ENCODE measurements at places on chromosomes 13 and 19. TPM values are rescaled to one million over a fixed set of nuclear protein-coding genes. Genes with fewer than 3 reads are reported as not detected.
A peak's percentile ranks its signal among the peaks of the same experiment; 100 is the strongest.

DNA sequence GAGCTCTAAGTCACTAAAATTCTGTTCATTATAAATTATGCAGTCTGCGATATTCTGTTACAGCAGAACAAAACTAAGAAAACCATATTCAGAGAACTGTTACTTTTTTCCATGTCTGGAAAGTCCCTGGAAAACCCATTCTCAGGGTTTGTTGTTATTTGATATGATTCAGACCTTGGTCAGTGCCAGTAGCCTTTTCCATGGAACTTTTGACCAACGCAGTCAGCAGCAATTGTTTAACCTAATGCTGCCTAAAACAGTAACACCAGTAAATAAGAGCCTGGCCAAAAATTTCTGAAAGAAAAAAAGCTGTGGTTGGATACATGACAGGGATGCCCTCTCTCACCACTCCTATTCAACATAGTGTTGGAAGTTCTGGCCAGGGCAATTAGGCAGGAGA lies 402.7 kb downstream of the TBC1D4 start:
- DNase-seq, result no peak

GRCh38 chr13:49097374-49097773 lies 121.7 kb downstream of the FNDC3A start:
- no peak for DNase-seq

The RASIP1 gene
- polyA plus RNA-seq, result 0.22 TPM

The ZNF302 gene
- 13.9 TPM for polyA plus RNA-seq

- DNase-seq, result peak; percentile 96
Observed at GRCh38 chr19:10416380-10417257, 3.7 kb upstream of the PDE4A start.

DNA sequence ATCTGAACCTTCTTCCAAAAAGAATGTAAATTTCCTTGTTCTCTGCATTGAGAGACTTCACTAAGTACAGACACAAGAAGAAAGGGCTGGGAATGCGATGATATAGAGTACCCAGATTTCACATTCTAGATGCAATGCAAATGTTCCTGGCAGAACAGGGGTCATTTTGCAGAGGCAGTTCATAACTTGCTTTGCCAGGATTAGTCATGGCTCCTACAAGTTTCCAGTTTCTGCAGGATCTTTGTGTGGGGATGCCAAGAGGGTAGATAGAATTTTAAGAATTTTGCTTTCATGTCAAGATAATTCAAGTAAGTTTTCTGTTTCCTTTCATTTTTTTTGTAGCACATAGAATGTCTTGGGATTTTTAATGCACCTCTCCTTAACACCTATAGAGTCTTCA lies 181.2 kb downstream of the FGF9 start:
- DNase-seq, result no peak

DNA sequence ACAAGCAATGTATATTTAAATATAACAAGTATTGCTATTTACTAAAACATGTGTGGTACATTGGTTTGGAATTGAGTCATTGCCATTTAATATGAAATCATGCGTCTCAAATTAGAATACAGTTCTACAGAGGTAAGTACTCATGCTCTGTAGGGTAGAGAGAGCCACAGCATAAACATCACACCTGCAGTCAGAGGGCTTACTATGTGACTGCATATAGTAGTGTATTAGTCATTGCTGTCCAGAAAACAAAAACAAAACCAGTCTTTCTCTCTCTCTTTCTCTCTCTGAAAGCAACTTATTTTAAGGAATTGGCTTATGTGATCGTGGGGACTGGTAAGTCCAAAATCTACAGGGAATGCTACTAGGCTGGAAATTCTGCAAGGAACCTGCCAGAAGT lies 370.3 kb downstream of the GPC5 start:
- DNase-seq, result no peak

DNA sequence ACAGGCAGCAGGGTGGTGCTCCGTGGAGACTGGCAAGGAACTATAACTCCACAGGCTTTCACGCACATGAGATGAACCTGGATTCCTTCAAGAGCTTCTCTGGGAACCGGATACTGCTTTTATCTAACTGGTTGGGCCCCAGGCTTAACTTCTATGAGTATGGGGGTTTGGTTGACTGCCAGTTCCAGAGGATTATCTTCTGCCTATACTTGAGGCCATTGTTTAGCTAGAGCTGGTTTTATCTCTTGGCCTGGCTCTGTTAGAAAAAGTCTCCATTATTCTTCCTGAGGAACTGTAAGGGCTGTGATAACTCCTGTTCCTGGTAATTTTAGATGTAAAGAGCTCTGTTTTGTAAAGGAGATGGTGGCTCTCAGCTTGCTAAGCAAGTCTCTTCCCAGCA lies 40.9 kb downstream of the ZNF846 start:
- no peak for DNase-seq

DNA sequence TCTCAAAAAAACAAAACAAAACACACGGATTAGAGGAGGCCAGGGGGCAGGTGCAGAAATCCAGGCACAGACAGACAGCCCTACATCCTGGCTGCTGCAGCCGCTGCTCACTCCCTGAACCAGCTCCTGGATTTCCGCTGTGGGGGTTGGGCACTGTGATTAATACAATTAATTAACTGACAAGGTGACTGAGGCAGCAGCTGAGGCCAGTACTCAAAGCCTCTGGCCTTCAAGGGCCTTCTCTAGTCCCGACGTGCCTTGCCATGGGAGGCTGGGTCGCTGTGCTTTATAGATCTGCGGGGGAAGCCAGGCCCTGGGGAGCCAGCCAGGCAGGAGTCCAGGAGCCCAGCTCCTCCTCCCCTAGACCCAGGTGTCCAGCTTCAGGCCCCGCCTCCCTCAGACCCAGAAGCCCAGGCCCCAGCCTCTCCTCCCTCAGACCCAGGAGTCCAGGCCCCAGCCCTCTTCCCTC lies 4.6 kb downstream of the NECTIN2 start:
- DNase-seq, result no peak

DNA sequence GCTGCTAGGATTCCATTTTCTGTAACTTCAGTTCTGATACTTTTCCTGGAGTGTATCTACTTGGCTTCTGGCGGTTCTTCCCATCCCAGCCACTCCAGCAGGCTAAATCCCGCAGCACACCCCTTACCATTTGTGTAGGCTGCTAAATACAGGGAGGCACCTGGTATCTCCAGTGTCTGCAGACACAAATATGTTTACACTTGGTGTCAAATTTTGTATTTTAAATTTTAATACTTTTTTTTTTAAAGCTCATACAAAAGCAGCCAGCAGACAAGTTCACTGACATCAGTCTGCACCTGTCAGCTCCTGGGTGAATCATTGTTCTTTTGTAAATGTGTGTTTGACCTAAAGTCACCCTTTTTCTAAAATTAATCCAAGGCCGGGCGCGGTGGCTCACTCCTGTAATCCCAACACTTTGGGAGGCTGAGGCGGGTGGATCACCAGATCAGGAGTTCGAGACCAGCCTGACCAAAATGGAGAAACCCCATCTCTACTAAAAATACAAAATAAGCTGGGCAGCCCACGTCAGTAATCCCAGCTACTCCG lies 3.4 kb upstream of the ZSCAN4 start:
- no peak for DNase-seq

DNA sequence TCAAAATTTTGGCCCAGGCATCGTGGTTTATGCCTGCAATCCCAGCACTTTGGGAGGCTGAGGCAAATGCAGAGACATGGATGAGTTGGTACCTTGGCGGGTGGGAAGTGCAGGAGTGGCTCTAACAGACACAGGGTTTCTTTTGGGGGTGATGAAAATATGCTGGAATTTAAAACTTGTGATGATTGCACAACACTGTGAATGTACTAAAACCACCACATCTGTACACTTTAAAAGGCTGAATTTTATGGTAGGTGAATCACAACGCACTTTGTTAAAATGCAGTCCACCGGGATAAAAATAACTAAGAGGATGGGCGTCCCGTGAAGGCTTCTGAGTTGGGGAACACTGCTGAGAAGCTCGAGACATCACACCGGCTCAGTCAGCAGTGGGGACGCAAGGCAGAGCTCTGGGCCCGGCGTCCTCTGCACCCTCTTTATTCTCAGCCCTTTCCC lies 47.1 kb downstream of the MLLT1 start:
- DNase-seq, result no peak

DNA sequence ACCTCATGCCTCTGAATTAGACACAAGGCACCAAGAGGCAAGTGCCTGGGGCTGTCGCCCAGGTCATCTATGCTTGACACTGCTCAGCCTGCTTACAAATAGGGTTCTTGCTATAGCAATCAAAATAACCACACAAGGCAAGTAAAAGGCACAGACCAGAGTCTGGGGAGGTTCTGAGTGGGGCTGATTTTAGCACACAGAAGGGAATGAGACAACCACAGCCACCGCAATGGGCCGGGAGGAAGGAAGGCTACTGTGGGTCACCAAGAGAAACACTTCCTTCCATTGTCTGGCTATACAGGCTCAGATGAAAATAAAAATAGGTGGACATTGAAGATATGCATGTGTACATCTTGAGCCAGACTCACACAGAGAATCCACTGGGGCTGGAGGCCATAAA lies 159.1 kb downstream of the DLEU7 start:
- DNase-seq, result no peak

All from CD4-positive, CD25-positive, alpha-beta regulatory T cell (primary cell).